ENCODE measurements at places on chromosomes 4 and X. TPM values are rescaled to one million over a fixed set of nuclear protein-coding genes. Genes with fewer than 3 reads are reported as not detected.

The PAK3 gene
- 1.9 TPM for total RNA-seq

GRCh38 chrX:39336671-39337311, 535.5 kb downstream of the MID1IP1 start:
- no peaks in the 10 kb centered on the region for H3K36me3 ChIP-seq
- H3K4me3 ChIP-seq, result no peak overlapping the region
- H3K27me3 ChIP-seq, result no peaks in the 10 kb centered on the region
- H3K27ac ChIP-seq, result peak overlapping the region; percentile 57

The MAGEA10 gene
- not detected for total RNA-seq

DNA sequence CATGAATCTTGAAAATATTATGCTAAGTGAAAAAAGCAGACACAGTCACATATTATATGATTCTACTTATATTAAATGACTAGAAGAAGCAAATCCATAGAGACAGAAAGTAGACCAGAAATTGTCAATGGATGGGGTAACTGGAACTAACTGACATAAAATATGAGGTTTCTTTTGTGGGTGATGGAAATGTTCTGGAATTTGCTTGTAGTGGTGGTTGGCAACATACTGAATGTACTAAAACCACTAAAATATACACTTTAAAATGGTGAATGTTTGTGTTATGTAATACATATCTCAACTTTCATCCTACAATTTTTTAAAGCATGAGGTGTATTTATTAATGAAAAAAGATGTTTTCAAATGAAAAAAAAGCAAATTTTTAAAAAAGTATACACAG, 14.7 kb downstream of the CNOT6L start:
- H3K4me1 ChIP-seq, result peaks cover 17% of the 10 kb centered on the region
- no peaks in the 10 kb centered on the region for H3K27me3 ChIP-seq
- DNase-seq, result no peak
- no peaks in the 10 kb centered on the region for H3K36me3 ChIP-seq
- H3K4me3 ChIP-seq, result no peak overlapping the region

The FAM156B gene
- 9.2 TPM for total RNA-seq

- DNase-seq, result no peak
- H3K4me1 ChIP-seq, result peaks cover 16% of the 10 kb centered on the region
- H3K36me3 ChIP-seq, result peaks cover 33% of the 10 kb centered on the region
- H3K4me3 ChIP-seq, result no peak overlapping the region
These were observed 36.4 kb downstream of the TMEM154 start for GRCh38 chr4:152643153-152644035.

The HTN3 gene
- total RNA-seq, result not detected

DNA sequence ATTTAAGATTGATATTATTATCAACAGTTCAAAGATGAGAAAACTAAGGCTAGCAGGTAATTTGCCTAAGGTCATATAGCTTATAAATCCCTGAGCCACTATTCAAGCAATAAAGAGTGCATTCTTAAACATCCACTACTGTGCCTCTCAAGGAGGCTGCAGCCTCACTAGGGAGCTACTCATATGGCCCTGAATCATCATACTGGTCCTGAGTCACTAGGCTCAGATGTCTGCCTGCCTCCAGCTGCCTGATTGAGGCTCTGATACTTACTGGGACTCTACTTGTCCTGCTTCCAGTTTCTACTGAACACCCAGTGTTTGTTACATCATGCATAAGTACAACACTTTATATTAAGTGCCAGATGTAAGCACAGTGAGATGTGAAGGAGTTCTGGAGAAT, 110.7 kb downstream of the AASDH start:
- H3K27ac ChIP-seq, result no peak overlapping the region
- H3K4me3 ChIP-seq, result no peak overlapping the region
- no peaks in the 10 kb centered on the region for H3K4me1 ChIP-seq
- no peak for DNase-seq
- H3K36me3 ChIP-seq, result no peaks in the 10 kb centered on the region

The LDB2 gene
- not detected for total RNA-seq

GRCh38 chr4:59630922-59631321, 1569.2 kb upstream of the ADGRL3 start:
- no peak overlapping the region for H3K27ac ChIP-seq
- H3K4me3 ChIP-seq, result no peak overlapping the region
- DNase-seq, result no peak
- H3K27me3 ChIP-seq, result no peaks in the 10 kb centered on the region
- no peaks in the 10 kb centered on the region for H3K36me3 ChIP-seq

All from CD4-positive, alpha-beta T cell (primary cell).